ENCODE measurements at places on chromosomes 7 and 10.

- no peak for DNase-seq
Measured at GRCh38 chr7:14073988-14074387, 84.5 kb upstream of the ETV1 start.

- no peak for DNase-seq
Measured at GRCh38 chr7:311796-312195, 21.8 kb downstream of the FOXL3 start.

DNA sequence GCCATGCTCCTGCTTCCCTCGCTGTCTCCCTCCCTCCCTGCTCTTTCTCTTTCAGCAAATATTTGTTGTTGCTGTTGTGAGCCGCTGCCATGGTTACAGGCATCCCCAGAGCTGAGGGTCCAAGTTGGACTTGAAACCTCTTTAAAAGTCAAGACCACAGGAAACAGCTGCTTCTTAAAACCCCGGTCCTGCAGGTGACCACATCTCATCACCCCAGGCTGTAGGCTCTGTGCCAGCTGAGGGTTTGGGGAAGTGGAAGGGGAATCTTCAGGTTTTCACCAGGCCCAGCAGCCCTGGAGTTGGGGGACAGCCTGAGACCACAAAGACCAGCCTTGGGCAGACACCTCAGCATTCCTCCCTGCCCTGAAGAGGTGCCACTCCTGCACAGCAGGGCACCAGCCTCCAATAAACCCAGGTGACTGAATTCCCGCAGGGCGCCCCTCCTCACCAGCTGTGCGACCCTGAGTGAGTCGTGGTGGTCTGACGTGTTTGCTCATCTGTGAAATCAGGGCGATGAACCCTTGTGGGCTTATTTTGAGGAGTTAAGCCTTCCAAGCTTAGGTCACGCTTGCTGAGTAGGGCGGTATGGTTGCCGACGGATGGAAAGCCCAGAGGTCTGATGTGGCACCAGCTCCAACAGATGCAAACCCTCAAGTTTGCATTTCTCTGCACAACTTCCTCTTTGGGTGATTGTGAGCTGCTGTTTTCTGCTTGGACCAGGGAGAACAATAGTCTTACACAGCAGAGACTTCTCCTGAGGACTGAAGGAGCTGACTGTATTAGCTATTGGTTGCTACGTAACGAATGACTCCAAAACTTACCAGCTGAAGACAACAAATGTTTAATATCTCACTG, 24.8 kb downstream of the NPTX2 start:
- no peak for DNase-seq

GRCh38 chr7:40923626-40924025, 779.3 kb downstream of the INHBA start:
- no peak for DNase-seq

DNA sequence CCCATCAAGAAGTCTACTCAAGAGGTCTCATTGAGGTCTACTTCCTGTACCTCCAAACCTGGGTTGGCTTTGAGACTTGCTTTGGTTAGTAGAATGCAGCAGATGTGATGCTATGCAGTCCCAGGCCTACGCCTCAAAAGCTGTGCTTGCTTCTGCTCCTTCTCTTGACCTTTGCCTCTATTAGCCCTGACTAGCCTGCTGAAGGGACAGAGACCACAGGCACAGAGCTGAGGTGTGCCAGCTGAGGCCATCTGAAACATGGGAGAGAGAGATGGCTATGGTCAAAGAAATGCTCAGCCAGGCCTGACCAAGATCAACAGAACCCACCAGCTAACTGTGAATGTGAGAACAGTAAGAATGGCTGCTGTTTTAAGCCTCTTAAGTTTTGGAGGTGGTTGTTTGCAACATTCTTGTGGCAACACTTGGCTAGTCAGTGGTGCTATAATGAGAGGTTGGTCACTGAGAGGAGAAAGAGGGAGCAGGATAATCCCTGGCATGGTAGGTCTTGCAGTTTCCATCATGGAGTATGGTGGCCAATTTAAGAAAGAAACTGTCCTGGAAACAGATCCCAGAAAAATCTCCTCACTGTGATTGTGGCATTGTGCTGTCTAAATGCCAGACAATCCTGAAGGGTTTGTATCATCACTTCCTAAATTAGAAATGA, 176.1 kb upstream of the PHYHIPL start:
- no peak for DNase-seq

GRCh38 chr7:104848138-104848990, 165.6 kb upstream of the KMT2E start:
- peak; percentile 52 for DNase-seq

- no peak for DNase-seq
Measured at GRCh38 chr7:32077806-32078205, 7.6 kb upstream of the PDE1C start.

Data from ELR (cell line).